ENCODE measurements at places on chromosomes 3 and 15.

DNA sequence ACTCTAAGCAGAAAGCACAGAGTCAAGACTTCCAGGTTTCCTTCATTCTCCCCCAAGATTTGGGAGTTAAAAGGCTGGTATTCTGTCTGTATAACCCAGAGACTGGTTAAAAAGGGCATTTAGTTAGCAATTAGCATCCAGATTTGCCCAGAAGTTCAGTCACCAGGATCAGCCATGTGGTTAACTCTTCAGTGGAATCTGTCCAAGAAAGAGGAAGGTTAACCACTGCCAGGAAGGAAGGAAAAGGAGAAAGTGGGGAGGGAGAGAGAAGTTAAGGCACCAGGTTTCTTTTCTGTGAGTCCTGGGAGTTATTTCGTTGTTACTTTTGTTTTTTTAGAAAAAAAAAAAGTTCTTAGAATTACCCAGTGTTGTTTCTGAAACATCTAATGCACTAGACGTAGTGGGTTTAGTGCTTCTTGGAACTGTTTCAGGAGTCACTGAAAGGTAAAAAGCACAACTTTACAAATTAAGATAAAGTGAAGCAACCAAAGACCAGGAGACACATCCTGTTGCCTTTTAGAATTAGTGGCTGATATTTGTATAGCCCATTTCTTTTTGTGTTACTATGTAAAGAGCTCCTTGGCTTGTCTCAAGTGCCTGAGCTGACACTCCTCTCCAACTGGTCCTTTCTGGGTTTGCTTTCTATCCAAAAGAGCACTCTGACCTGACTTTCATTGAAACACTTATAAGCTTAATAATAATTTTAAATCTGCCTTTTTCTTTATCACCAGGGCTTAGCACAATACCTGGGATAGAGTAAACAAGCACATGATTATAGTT, 128.6 kb downstream of the ABI3BP start:
- no peak for DNase-seq

- no peak for DNase-seq
These were observed 124.2 kb downstream of the SHQ1 start for GRCh38 chr3:72724070-72724469.

GRCh38 chr3:78825118-78825857, 942.5 kb downstream of the ROBO1 start:
- DNase-seq, result no peak

DNA sequence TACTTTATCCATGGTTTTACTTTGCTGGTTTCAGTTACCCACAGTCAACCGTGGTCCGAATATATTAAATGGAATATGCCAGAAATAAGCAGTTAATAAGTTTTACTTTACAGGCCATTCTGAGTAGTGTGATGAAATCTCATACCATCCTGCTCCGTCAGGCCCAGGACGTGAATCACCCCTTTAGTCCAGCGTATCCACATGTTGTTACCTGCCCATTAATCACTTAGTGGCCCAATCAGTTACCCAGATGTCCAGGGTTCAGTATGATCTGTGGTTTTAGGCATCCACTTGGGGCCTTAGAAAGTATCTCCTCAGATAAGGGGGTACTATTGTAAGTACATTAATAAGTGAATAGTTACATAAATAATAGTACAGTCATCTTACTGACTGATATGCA, 88.0 kb downstream of the TTBK2 start:
- DNase-seq, result no peak

GRCh38 chr15:23564821-23565394, 566 bp upstream of the MKRN3 start:
- no peak for DNase-seq

DNA sequence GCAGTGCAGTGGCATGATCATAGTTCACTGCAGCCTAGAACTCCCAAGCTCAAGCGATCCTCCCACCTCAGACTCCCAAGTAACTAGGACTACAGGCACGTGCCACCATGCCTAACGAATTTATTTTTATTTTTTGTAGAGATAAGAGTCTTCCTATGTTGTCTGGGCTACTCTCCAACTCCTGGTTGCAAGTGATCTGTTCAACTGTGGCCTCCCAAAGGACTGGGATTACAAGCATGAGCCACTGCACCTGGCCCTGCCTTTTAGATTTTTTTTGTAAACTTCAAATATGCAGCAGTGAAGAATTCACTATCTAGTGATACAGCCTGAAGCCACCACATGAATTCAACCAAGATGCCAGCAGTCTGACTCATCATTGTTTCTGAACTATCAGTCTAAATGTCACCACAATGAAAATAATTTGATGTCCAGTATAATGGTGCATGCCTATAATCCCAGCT, 32.7 kb downstream of the UBXN7 start:
- no peak for DNase-seq

DNA sequence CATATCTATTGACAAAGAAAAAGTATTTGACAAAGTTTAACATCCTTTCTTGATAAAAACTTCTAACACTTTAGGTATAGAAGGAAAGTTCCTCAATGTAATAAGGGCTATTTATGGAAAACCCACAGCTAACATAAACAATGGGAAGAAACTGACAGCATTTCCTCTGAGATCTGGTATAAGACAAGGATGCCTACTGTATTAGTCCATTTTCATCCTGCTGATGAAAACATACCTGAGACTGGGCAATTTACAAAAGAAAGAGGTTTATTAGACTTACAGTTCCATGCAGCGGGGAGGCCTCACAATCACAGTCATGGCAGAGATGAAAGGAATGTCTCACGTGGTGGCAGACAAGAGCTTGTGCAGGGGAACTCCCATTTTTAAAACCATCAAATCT, 17.8 kb upstream of the CLDN1 start:
- no peak for DNase-seq

DNA sequence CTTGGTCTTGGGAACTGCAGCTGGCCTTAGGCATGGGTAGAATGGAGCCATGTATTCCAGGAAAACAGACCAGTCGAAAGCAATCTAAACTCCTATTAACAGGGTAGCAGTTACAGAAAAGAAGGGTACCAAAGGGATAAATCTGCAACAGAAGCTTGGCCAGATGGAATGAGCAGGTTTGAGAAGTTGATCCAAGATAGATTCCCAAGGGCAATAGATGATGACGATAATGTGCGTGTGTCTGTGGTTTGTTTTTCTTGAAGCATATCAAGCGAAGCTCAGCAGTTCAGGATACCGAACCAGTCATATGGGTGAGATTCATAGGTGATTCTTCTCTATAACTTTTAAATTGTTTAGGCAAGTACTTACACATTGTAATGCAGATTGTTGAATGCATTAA, 203.8 kb upstream of the SEMA6D start:
- no peak for DNase-seq

GRCh38 chr3:100941451-100941850, 51.8 kb downstream of the ABI3BP start:
- no peak for DNase-seq

- DNase-seq, result no peak
These were observed 78.8 kb downstream of the TLE3 start for GRCh38 chr15:70018646-70019600.

DNA sequence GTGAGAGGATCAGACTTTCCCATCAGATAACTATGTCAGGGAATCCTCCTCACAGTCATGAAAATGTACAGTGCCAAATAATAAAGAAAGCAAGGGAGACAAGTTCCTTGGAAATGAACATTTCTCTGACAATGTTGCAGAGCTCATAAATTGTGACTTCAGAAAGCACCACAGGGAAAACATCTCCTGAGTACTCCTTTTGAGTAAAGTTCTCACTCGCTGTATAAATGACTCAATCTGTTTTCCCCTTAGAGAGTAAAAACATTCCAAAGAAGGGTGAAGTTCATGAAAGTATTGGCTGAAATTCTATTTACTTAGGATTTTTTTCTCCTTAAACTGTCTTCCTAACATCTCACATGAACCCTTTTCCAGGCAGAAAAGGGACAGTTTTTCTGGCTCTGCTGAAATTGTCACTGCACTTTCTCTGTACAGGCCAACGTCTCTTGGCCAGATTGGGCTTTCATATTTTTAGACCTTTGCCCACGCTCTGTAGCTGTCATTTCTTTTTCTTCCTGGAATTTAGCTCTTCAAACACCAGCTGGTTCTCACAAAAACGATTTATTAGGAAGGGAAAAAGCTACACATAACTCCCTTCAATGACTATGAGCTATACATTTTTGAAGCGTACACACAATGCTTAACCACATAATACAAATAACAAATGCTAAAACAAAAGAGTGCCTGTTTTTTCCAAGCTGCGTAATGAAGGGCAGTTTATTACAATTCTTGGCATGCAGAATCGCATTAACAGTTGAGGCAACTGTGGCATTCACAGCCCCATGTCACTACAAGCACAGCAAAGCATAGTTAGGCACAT, 216.1 kb downstream of the ATP8B4 start:
- no peak for DNase-seq

GRCh38 chr3:195450731-195451229, 8.0 kb upstream of the ACAP2 start:
- no peak for DNase-seq

GRCh38 chr3:115518100-115518852, 105.0 kb upstream of the GAP43 start:
- DNase-seq, result peak; percentile 82

DNA sequence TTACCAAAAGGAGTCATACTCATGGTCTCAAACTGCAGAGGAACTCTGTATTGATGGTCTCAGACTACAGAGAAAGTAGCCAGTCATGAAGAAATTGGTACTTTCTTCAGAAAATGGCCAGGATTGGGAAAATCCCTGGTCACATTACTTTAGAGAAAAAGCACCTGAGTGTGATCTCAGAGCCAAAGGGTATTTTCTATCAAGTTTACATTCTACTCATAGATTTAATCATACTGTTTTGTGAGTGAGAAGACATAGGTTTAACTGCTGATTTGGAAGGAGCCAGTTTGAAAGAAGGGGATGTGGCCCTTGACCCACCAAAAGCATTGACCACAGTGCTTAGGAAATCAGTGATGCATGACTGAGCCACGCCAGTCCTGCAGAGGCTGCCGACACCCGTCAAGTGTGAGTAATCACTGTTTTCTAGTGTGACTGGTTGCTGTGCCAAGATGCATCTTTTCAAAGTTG, 203.6 kb downstream of the AKAP13 start:
- DNase-seq, result peak; percentile 73

DNA sequence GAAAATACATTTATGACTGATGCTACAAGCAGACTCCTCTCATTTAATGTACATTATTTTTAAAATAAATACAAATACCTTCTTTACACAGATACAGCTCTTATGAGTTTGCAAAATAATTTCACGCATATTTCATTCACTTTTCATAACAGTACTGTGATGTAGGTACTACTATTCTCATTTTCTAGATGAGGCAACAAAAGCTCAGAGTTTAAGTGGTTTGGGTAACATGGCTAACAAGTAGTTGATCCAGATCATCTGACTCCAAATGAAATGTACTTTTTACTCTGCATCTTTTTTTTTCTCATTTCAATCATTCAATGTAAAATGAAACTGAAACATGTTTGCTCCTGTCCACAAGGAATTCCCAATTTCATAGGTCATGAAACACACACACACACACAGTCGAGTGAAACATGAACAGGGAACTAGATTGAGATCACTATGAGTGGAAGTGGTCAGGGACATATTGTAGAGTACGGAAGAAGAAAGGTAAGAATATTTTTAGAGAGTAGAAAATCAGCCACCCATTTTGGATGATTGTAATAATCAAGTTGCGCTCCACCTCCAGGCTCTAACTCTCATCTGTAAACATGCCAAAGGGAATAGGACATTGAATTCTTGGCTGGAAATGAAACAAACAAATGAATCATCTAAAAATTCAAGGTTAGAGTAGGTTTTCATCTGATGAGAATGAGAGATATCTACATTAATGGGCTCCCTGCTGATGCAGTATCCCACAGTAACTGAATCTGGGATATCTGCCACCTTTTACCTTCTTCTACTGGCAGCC, 92.4 kb downstream of the CLDN1 start:
- no peak for DNase-seq

GRCh38 chr3:34352778-34353331, 554.4 kb downstream of the PDCD6IP start:
- DNase-seq, result no peak

DNA sequence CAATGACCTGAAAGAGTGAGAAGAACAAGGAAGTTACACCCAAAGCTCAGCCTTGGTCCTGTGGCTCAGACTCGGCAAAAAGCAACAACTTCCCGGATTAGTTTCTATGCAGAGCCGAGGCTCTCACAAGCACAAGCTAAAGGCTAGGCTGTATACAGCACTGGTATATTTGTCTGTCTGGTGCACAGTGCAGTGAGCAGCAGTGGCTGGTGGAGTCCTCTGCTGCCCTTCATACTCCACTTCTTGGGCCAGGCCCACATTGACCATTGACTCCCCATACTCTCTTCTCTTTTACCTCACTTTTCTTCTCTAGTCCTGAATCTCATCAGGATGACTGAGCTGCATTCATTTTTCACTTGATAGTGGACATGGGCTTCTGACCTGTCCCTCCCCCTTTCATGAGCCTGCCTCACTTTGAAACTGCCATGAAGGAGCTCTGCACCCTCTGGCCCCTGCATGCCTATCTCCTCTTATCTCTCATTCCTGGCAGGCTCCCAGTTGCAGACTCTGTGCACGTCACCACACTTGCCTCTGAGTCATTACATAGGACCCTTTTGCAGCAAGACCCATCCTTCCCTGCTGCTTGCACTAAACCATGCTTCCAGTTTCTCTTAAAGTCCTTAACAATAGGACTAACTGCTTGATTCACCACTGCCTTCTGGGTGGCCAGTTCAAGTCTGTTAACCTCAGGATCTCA, 379.3 kb downstream of the NTRK3 start:
- no peak for DNase-seq

DNA sequence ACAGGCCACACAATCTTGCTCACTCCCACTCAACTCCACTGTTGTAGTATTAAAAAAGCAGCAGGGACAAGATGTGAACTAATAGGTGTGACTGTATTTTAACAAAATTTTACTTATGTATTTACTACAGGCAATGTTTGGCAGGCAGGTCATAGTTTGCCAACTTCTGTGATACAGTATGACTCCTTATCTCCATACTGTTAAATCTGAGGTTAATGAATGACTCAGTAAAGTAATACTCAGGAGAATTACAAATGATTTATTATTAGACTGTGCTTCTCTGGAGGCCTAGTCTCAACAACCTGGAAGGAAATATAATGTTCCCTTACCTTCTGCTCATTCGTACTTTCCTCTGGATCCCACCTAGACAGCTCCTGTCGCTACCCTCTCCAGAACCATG, 258.6 kb upstream of the KCNMB2 start:
- DNase-seq, result no peak

DNA sequence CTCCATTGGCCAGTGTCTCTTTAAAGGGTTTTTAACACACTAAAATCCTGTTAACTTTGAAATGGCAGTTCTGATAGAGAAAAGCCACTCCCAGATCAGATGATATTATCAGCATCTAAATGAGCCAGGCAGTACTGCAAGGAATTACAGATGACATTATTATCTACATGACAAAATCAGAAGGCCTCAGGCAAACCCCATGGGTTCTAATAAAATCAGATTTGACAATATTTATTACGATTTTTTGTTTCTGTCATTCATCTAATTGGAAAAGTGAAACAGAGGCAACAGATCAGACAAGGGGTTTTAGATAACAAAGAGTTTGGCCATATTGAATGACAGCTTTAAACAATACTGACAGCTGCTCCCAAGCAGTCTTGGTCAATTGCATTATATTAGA, 112.7 kb downstream of the FEZF2 start:
- DNase-seq, result no peak

- no peak for DNase-seq
These were observed 874.7 kb upstream of the GBE1 start for GRCh38 chr3:82636177-82636576.

GRCh38 chr15:100671858-100672543, 69.6 kb downstream of the ASB7 start:
- no peak for DNase-seq

GRCh38 chr3:88009066-88009465, 49.7 kb downstream of the CGGBP1 start:
- DNase-seq, result no peak

Data from Right ventricle myocardium inferior (tissue), 1 donor.